GM12878 (cell line): ENCODE measurements at places on chromosomes 4 and X.

DNA sequence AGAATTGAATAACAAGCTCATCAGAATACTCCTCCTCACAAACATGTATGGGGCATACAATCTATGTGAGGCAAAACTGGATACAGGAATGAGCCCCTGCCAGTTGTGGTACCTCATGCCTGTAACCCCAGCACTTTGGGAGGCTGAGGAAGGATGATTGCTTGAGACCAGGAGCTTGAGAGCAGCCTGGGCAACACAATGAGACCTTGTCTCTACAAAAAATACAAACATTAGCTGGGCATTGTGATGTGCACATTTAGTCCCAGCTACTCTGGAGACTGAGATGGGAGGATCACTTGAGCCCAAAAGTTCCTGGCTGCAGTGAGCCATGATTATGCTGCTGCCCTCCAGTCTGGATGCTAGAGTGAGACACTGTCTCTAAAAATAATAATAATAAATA is 611.0 kb downstream of the NLGN4X start:
- no peak for DNase-seq

GRCh38 chr4:173119818-173120217 is 48.8 kb upstream of the GALNT7 start:
- DNase-seq: no peak

GRCh38 chrX:7828594-7828993 is 14.4 kb upstream of the VCX start:
- no peak for DNase-seq

- no peak for DNase-seq
These were observed 423.1 kb downstream of the KCTD8 start for GRCh38 chr4:44025376-44026020.

- DNase-seq: no peak
These were observed 374.7 kb downstream of the ANKRD50 start for GRCh38 chr4:124337874-124338273.

DNA sequence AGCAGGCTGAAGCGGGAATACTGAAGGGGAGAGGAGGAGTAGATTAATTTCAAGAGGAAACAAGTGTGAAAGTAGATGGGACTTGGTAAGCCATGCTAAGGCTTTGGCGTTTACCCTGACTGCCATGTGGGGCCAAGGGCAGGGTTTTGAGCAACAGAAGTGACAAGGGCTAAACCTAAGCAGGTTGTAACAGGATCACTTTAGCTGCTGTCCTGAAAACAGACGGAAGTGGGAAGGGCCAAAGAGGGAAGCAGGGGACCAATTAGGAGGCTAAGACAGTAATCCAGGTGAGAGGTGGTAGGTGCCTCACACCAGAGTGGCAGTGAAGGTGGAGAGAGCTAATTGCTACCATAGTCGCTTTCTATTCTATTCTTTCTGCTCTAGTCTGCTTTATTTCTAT is 166.5 kb downstream of the PJA1 start:
- DNase-seq: no peak

GRCh38 chrX:134733591-134733990 is 75.3 kb upstream of the PLAC1 start:
- DNase-seq: no peak
